ENCODE measurements at places on chromosomes 7 and 10.

GRCh38 chr10:37739181-37739580 is 118.2 kb downstream of the ZNF248 start:
- no peak for DNase-seq

GRCh38 chr10:109769966-109770365 is 153.3 kb downstream of the XPNPEP1 start:
- no peak for DNase-seq

GRCh38 chr10:49400365-49400764 is 4.5 kb upstream of the DRGX start:
- DNase-seq: no peak

DNA sequence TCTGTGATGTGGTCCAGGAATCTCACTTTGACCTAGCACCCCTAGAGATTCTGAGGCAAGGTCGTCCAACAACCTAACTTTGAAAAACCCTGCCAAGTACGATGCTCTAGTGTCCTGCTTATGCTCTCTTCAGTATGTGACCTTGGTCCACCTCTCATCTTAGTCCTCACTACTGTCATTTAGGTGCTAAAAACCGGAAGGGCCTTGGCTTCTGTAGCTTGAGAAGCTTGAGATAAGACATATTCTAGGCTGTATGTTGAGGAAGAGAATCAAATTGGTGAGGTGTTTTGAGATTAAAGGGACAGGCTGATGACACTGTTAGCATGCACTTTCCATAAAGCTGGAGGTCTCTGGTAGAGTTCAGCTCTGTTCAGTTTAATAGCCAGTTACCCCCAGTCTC is 57.0 kb upstream of the MTPN start:
- no peak for DNase-seq

GRCh38 chr7:140229591-140230515 is 53.1 kb upstream of the KDM7A start:
- no peak for DNase-seq

- no peak for DNase-seq
Observed at GRCh38 chr10:69005704-69006485, 17.3 kb downstream of the KIFBP start.

GRCh38 chr7:70044064-70044463 is 445.8 kb downstream of the AUTS2 start:
- no peak for DNase-seq

- DNase-seq: no peak
Observed at GRCh38 chr7:130998993-130999602, 265.1 kb upstream of the KLF14 start.

GRCh38 chr7:91230503-91230902 is 33.7 kb upstream of the FZD1 start:
- DNase-seq: no peak

GRCh38 chr10:5334196-5334880 is 30.4 kb upstream of the UCN3 start:
- no peak for DNase-seq

- DNase-seq: no peak
Observed at GRCh38 chr7:99848420-99849216, 20.8 kb downstream of the CYP3A43 start.

GRCh38 chr7:73885433-73885974 is 24.5 kb downstream of the TMEM270 start:
- no peak for DNase-seq

DNA sequence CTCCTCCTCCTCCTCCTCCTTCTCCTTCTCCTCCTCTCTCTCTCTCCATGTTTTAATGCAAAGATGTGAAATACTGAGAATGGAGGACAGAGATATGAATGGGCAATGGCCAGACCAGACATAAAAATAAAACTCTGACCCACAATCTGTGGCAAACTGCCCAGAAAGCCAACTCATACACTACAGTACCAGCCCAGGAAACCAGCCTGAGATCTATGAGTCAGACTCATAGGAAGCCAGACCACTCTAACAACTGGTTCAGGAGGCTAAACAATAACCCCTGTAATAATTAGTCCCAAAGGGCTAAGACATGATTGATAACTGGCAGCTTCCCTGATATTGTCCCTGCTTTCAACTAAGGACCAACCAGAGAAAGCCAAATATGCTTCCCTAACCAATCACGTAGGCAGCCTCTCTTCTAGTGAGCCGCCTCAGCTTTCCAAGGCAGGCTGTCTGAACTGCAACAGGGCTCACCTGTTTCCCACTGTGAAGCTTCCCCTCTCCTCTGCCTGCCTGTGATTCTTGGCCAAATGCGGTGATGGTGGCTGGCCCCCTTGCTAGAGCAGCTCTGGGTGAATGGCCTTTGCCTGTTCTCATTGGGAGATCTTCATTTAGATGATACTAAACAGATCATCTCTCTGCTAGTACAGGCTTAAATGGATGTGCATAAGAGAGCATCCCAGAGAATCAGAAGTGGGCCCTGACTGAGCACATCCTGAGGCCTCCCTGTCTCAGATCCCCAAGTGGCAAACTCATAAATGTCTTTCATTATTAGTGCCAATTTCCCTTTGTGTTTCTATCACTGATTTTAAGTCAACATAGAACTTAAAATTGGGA is 817.6 kb downstream of the TNS3 start:
- DNase-seq: no peak

GRCh38 chr7:150514748-150515222 is at the start of gene GIMAP7:
TSS of gene GIMAP7 (plus strand) at chr7:150514872. CDS start at chr7:150519975, 5,103 bp downstream.
- DNase-seq: no peak

DNA sequence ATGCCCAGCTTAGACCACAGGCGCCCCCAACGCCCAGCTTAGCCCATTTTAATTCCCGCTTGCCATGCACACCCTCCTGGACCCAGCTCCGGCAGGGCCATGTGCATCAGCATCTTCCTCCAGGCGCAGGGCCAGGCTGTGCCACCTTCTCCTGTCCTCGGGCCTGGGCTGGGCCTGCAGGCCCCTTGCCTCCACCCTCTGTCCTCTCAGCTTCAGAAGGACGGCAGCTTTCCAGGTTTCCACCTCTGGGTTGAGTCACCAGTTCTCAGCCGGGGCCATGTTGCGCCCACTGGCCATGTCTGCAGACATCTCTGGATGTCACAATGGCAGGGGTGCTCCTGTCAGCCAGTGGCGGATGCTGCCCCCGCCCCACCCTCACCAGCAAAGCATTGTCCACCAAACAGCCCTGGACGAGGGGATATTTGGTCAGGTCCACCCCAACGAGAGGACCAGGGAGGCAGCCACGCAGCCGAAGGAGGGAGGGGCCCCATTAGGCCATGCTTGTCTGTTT is 59.1 kb upstream of the NKX6-2 start:
- DNase-seq: no peak

GRCh38 chr10:110569122-110569521 is 1.6 kb downstream of the SMC3 start:
- no peak for DNase-seq

DNA sequence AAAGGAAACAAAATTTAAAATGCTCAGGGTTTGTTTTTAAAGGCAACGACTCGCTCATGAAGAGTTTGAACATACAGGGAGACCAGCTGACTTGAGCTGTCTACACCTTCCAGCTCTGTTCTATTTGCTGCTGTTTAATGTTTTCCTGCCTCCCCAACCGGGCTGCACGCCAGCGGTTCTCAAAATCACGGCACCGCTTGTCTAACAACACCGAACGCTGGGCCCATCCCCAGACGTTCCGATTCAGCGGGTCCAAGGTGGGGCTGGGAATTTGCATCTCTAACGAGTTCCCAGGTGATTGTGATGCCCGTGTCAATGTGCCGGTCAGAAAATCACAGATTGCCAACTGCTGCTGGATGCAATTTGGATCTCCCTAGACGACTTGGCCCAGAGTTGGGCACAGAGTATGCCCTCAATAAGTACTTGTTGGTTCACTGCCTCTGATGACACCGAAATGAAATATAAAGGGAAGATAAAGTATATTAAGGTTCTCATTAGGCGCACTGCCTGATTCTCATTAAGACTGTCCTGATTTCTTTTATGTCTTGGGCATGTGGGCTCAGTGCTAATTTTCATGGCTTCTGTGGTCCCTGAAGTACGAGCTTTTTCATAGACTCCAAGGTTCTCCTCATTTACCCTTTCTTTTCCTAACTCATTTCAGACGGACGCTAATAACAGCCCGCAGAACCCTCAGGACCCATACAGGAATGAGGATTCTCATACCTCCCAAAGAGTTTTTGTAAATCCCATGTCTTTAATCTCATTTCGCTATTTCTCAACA is 28.5 kb downstream of the CELF2 start:
- DNase-seq: no peak

- no peak for DNase-seq
Observed at GRCh38 chr10:61135276-61135721, 191.3 kb upstream of the RHOBTB1 start.
